Stimulated activated CD4-positive, alpha-beta T cell treated with anti-CD3 and anti-CD28 coated beads, Interleukin-4, amount 100 ng/mL, for 1 hour (primary cell): ENCODE measurements at places on chromosomes 11 and 22.

DNA sequence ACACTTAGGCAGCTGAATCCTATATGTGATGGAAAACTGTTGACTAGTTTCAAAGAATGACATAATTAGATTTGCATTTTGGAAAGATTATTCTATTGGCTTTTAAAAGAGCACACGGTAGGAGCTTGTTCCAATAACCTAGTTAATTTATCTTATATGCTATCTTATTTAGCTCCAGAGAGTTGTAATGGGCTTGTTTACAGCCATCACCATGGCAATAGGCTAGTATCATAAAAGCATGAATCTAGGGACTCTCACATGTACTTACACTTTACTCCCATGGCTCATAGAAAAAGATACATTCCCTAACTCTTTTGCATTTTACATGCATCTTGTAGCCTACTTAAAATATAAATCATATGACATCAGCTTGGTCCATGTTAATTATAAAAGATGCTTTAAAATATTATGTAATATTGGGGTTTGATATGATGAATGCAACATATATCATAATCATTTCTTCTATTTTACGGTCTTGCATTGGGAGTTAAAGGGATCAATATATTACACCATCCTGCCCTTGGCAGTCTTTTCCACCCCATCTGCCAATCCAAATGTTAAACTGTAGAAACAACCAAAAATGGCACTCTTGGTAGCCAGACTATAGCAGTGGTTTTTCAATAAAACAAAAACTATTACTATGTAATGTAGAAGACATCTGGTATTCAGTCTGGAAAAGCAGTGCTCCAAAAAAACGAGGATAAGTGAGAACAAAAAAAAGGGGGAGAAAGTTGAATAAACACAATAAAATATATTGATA, 2254.0 kb downstream of the LRRC4C start:
- no peak for DNase-seq

DNA sequence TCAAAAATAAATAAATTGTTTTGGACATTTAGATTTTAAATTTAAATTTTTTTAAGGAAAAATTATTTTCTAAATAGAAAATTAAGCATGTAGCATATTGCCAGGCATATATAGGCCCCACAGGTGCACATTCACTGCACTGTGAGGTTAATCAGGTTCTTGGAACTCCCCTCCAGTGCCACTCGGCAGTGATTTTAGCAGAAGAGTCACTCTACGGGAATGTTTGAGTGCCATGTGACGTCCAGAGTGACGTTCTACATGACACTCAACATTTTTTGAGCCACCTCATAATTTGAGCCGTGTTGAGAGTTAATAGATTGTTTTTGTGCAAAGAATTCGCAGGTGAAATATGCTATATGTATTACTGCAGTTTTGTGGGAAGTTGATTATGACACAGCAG, 77.4 kb downstream of the SWAP70 start:
- DNase-seq, result no peak

DNA sequence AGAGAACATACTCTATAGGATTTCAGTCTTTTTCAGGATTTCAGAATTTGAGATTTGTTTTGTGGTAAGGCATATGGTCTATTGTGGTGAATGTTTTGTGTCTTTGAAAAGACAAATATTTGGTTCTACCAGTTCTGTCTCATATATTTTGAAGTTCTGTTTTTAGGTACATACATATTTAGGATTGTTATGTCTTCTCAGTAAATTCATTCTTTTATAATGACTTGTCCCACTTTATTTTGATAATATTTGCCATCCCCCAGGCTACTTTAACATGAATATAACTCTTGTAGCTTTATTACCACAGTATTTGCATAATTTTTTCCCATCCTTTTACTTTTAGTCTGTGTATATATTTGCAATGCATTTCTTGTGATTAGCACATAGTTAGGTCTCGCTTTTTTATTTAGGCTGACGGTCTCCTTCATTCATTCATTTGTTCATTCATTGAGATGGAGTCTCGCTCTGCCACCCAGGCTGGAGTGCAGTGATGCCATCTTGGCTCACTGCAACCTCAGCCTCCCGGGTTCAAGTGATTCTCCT, 32.1 kb downstream of the MTMR3 start:
- DNase-seq, result no peak

DNA sequence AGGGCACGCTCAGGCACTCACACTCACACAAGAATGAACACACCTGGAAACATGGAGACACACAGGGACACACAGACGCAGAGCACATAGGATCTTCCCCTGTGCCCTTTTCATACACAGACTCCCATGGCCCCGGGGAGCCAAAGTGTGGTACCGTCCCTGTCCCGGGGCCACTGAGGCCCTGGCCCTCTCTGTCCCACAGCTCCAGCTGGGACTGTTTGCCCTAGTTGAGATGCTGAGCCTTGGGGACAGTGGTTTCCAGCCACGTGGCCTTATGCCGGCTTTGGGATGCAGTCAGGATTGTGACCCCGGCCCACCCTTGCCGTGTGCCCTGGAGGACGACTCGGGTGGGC, 100.7 kb downstream of the BCR start:
- no peak for DNase-seq

DNA sequence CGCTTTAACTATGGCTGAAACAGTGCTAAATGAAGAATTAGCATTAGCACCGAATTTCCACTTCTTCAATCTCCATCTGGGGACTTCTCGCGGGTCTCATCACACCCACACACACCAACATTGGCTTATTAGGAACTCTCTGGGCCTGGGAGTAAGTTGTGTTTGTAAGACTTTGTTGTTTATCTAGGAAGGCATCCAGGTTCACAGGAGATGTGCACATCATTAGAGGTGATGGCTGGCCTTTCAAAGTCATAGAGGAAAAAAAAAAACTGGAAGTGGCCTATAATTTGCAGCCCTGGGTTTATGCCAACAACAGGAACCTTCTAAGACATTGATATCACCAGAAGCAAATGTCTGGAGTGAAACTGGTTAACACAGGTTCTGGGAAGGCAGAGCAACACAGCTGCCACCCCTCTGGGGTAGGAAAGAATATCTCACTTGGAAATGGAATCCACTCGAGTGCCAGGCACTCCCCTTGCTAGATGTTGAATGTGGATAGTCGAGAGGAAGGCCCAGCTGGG, 84.5 kb downstream of the TRAF6 start:
- no peak for DNase-seq

DNA sequence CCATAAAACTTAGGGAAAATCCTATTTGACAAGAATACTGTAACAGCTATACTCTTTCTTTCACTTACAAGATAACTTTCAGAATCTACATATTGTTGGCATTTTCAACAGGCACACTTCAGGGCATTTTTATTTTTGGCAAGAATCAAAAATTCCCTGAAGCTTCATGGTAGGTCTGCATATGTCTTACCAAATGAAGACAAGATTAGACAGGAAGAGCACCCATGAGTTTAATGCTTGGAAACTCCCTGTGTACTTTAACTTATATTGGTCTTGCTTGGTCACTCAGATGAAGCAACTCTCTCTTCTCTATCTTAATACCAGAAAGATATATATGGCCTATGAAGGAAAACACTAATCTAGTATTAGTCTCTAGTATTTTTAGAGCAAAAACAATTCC, 137.7 kb downstream of the ATG16L2 start:
- DNase-seq, result no peak

DNA sequence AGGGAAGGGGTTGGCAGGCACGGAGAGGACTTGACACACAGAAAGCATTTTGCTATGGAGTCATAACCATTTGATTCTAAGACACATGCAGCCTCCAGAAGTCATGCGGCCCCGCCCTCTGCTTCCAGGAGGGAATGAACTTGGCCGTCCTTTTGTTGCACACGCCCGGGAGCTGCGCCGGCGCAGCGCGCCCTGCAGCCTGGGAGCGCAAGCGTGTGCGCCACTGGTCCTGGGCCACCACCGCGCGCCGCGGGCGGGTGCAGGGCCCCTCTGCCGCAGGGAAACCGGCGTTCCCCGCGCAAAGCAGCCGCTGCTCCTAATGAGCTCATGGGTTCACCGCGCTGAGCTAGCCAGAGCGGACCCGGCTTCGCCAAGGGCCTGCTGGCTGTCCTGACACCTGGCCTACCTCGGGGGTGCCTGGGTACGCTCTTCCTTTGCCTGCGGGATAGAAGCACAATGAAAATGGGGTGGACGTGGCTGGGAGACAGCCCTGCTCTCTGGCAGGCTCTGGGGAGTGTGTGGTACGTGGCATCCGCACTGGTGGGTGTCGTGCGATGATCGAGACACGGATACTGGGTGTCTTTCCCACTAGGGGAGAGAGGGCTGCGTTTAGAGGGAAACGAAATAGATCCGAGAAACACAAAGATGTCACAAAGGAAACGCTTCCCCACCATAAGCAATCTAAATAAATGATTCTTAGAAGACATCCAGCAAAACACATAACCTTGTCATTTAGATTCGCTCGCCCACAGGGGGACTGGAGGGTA, 669 bp downstream of the MICAL3 start:
- DNase-seq, result peak; percentile 36

DNA sequence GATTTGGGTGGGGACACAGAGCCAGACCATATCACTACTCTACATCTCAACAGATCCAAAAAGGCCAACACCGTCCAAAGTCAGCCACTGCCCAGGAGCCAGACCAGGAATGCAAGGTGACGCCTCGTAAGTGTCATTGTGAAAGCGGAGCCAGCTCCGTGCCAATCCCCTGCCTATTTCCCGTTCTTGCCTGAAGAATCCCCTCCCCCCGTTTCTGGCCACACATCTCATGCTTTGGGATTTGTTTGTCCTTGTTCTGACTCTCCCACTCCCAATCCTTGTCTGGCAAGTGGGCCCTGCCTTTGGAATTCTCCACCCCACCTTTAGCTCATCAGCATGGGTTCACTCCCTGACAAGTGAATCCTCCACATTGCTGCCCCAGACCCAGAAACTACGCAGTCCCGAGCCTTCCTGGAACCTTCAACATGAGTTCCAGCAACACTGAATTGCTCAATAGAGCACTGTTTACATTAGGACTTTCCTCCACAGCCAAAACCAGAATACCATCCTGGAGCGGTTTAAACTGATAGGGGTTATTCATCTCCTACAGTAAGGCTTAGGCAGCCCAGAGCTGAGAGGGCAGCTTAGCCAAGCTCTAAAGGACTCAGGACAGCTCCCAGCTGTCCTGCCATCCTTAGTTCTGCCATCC, 6.0 kb upstream of the SLC35C1 start:
- no peak for DNase-seq
